Stimulated activated CD4-positive, alpha-beta T cell treated with anti-CD3 and anti-CD28 coated beads, Interleukin-1b, Interleukin-23, amount 100 ng/mL, for 1 hour (primary cell): ENCODE measurements at places on chromosomes 4 and X.
A peak's percentile ranks its signal among the peaks of the same experiment; 100 is the strongest.

GRCh38 chr4:86892636-86892960 lies 376 bp upstream of the C4orf36 start:
- DNase-seq: no peak

DNA sequence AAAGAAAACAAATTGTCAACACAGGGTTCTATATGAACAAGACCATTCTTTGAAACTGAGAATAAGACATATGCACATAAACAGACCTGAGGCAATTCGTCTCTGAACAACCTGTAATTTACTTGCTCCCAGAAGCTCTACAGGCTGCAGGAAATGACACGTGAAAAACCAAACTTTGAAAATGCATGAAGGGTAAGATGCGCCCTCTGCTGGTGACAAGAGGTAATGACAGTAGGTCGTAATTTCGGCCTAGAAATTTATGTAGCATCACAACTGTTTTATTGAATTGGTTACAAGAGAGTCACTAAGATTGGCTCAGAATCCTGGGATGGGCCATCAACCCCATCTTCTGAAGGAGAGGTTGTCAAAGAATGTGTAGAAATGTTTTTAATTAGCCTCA lies 276.5 kb downstream of the PPP4R3C start:
- no peak for DNase-seq

- DNase-seq: no peak
Observed at GRCh38 chrX:18983666-18984380, at the start of gene PHKA2. TSS of gene PHKA2 (minus strand) at chrX:18984114. CDS start at chrX:18983932, 182 bp downstream.

- DNase-seq: no peak
Observed at GRCh38 chrX:4663085-4663484, 949.6 kb upstream of the PRKX start.

- no peak for DNase-seq
Observed at GRCh38 chr4:105944540-105944939, 49.3 kb downstream of the NPNT start.

DNA sequence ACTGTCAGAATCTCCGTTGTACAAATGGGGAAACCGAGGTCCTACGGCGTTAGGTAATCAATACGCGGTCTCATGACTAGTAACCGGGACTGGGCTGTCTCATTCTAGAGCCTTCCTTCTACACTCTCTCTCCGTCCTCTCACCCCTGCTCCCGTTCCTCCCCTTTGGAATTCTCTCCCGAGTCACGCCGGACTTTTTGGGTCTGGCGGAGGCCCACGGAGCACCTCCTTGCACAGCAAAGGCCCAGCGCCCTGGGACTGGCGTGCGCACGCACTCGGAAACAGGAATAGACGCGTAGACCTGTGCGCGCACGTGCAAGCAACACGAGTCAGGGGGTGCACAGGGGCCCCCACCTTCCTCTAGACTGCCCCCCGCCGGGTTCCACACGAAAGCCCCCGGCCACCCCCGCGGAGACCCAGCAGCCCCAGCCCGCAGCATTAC lies 361 bp downstream of the QDPR start:
- DNase-seq: peak; percentile 37

- DNase-seq: no peak
Observed at GRCh38 chrX:23292988-23293651, 41.5 kb upstream of the PTCHD1 start.
